ENCODE measurements at places on chromosomes 12 and 14.

GRCh38 chr12:76962099-76962498, 83.3 kb upstream of the CSRP2 start:
- no peak for DNase-seq

DNA sequence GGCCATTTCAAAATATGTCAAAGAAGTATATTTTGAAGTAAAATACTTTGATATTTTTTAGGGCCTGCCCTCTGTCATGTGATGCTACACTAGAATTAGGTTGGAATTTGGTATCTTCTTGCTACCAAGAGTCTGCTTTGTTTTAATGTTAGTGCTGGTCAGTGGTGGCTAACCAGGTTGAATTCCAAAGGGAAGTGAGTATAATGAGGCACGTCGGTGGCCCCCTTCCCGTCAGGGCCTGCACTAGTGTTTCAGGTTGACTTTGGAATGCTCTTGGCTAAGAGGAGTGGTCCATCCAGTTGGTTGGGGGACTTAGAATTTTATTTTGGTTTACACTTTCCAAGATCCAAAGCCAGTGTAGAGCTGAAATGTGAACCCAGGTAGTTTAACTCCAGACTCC, 185.4 kb downstream of the NOVA1 start:
- no peak for DNase-seq

DNA sequence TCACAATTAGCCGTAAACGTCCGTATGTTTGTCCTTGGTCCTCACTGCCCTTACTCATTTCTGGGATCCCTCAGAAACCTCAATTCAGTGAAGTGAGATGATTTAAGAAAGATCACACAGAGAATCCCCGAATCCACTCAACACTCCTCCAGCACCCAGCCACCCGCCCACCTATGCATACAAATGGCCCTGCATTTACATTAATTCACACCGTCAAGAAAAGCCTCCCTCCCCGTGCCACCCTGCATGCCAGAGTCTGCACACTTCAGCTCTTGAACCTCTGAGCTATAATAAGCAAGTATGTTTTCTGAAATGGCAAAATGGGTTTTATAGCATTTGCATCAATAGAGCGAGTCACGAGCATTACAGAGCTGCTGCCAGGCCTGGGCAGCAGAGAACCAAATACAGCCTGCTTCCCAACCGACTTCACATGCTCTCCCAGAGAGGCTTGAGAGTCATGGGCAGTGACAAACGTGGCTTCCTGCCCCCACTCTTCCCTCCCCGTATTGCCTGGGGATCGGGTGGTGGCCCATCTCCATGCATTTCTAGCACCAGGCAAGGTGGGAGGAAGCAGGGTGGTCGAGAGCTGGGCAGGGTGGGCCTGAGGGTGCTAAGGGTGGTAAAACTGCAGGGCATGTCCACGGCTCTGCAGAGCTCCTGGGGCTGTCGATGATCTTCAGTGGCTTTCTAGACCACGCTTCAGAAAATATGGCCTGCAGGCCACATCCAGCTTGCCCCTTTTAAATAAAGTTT, 177.6 kb downstream of the RIMBP2 start:
- no peak for DNase-seq

GRCh38 chr14:38143659-38144505, 63.8 kb upstream of the SSTR1 start:
- DNase-seq: no peak

GRCh38 chr14:55254581-55254980, 16.6 kb upstream of the FBXO34 start:
- DNase-seq: no peak

DNA sequence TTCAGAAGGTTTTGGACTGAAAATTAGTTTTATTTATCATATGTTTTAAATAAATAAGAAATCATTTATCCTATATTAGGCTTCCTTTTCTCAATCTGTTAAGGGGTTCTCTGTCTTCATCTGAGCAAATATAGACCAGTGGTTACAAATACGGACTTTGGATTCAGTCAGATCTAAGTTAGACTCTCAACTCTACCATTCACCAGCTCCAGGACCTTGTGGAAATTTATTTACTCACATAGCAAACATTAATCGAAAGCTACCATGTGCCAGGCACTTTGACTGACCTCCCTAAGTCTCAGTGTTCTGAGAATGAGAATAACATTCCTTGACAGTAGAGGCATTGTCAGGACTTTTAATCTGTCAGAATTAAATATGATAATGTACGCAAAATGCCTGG, 22.3 kb downstream of the KCNK10 start:
- no peak for DNase-seq

DNA sequence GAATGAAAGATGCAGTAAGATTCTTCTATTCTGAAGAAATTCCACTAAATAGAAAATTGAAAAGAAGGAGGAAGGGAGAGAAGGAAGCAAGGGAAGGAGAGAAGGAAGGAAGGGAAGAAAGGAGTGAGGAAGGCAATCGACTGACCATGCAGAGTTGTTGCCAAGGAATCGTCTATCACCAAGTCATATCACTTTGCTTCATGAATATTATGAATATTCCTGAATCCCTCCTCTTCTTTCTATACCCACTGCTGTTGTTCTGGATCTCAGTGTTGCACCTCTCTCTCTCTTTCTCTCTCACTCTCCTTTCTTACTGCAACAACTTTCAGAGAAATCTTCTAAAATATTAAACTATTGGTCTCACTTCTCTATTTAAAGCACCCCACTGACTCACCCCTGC, 222.4 kb downstream of the IPO8 start:
- no peak for DNase-seq

DNA sequence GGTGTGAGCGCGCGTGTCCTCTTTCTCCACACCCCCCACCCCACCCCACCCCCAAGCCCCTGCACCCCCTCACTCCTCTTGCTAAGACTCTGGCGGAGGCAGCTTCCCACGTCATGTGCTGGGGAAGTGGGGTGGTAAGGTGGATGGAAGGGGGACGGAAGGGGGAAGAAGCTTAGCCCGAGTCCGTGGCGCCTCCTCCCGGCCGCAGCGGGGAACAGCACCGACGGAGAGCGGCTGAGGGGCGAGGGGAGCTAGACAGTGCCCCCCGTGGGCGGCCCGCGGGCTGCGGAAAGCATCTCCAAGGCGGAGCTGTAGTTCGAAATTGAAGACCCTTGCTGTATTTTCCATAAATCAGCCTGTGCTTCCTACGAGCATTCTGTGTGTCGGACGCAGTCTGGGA, 588 bp upstream of the GRIN2B start:
- no peak for DNase-seq

DNA sequence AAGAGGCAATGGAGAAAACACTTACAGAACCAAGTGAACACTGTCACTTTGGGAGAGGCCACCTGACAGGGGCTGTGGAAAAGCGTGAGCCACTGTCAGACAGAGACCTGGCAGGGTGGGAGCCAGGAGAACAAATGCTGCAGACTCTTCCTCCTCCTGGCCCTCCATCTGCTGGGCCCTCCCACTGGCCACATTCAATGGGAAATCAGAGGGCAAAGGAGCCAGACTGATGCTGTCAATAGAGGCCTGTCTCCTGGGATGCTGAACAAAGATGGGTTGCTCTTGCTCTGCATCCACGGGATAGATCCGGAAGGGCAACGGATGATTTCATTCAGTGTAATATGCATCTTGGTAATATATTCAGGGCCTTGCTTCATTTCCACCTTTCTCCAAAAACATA, 44.9 kb upstream of the BCAT1 start:
- no peak for DNase-seq

DNA sequence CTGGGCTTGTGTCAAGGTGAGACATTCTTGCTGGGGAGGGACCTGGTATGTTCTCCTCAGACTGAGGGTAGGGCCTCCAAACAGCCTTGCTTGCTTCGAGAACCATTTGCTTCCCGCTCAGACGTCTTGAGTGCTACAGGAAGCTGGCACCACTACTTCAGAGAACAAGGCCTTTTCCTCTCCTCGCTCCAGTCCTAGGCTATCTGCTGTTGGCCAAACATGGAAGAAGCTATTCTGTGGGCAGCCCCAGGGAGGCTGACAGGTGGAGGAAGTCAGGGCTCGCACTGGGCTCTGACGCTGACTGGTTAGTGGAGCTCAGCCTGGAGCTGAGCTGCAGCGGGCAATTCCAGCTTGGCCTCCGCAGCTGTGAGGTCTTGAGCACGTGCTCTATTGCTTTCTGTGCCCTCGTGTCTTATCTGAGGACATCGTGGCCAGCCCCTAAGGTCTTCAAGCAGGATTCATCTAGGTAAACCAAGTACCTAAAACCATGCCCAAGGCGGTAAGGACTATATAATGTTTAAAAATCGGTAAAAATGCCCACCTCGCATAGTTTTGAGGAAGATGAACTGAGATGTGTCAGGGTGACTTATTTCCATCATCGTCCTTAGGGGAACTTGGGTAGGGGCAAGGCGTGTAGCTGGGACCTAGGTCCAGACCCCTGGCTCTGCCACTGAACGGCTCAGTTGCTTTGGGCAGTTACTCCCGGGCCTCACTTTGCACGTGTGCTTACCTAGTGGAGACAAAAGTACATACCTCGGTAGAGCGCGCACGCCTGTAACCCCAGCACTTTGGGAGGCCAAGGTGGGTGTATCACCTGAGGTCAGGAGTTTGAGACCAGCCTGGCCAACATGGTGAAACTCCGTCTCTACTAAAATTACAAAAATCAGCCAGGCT, 4.3 kb downstream of the GAPDH start:
- DNase-seq: no peak

DNA sequence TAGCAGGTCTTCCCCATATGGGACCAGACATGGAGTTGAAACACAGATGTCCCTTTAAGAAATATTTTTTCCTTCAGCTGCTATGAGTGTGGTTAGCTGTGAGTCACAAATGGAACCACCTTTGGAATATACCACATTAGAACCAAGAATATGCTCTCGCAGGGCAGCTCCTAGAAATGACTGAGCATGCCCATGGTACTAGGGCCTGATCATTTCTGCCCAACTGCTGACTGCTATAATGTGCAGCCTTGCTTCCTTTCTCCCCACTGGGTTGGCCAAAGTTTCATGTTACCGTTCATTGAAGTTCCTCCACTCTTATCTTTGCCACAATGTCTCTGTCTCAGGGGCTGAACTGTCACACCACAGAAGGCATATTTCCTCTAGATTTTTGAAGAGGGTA, 1074.6 kb downstream of the FLRT2 start:
- no peak for DNase-seq

- DNase-seq: no peak
Measured at GRCh38 chr14:103543140-103543539, 14.1 kb downstream of the TRMT61A start.

DNA sequence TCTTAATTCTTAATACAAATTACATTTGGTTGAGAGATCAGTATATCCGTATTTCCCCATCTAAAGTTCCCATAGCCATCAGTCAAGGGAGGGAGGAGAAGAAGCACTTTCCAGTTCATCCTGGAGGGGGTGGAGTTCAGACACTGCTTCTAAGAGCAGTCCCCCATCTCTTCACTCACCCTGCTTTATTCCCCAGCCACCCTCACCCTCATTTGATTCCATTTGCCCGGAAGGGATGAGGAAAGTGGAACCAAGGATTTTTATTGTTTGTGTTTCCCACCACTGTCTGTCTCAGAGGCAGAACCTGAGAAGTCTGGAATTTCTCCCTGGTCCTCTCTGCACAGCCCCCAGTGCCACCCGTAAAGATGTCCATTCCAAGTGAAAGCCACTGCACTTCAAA, 134.2 kb upstream of the HIF1A start:
- no peak for DNase-seq

GRCh38 chr14:72615451-72616121, 278.3 kb downstream of the DPF3 start:
- no peak for DNase-seq

DNA sequence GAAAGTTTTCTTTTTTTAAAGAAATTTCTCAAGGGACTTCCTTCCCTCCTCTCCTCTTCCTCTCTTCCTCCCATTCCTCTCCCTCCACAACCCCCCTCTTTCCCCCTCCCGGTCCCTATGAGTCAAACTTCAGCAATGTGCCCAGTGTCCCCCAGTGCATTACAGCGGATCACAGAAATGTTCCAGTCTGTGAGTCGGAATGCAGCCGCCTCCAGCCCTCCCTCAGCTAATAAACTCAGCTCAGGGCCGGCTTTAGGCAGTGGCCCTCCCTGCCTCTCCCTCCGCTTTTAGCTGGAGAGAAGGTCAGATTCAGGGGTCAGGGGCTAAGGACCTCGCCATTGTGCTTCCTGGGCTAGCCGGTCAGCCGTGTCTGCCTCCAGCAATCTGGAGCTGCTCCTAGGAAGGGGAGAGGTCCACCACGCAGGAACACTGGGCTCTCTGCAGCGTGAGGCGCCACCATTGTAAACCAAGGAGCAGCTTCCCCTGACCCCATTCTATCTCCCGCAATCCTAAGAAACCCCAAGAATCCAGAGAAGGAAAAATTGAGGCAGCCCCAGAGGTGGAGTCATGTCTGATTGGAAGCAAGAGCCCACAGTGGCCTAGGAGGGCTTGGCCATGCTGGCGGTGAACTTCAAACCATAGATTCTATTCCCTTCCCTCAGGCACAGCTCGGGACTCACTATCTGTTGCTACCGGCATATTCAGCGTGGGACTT, 1.1 kb upstream of the HDAC7 start:
- DNase-seq: no peak

GRCh38 chr12:123690191-123690840, 19.4 kb downstream of the TCTN2 start:
- DNase-seq: no peak

DNA sequence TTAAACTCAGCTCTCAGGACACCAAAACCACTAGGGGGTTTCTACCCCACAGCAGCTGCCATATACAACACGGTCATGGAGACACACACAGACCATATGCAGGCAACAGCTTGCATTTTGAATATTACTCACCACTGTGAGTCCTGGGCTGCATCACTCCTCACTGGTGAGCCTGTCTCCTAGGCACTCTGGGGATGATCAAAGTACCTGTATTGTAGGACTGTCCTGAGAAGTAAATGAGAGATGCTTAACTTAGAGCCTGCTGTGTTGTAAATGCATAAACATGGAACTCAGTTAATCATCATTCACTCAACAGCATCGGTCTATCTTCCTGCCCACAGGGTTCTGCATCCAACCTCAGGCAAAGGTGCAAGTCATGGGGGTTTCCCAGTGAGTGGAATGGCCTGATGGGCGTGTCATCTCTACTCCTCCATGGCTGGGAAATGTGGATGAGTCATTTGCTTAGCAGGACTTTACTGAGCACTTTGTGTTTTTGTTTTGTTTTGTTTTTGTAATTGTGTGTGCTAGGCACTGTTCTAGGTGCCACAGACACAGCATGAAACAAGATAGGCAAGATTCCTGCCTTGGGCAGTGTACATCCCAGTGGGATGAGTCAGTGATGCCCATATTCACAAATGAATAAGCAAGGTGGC, 1141.2 kb upstream of the TMEM132C start:
- no peak for DNase-seq

DNA sequence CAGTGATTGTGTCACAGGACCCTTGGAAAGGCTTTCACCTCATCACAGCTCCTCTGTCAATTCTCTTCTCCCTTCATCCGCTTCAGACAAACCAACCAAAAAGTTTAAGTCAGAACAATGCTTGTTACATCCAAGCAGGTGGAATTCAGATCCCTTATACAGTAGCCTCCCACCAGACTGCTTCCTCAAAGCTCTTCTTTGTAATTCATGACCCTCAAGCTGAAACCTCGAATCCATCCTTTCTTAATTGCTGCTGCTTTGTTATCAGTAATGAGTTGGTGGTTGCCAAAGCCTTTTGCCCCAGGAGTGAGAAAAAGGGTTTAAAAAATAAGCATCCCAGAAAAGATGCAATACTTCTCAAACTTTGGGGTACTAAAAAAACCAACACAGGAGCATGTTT, 9.5 kb downstream of the BEST3 start:
- no peak for DNase-seq
